ENCODE measurements at places on chromosomes 6 and 20. TPM values are rescaled to one million over a fixed set of nuclear protein-coding genes. Genes with fewer than 3 reads are reported as not detected.

Gene CST4
- total RNA-seq = not detected

Gene CAPN11
- total RNA-seq = 2.1 TPM

- peak overlapping the region; percentile 69 for H3K4me3 ChIP-seq
- peak overlapping the region; percentile 99 for H3K27ac ChIP-seq
- no peaks in the 10 kb centered on the region for H3K4me1 ChIP-seq
- no peak for DNase-seq
Observed at GRCh38 chr6:159762681-159763293, 942 bp downstream of the ACAT2 start.

Gene MPIG6B
- not detected for total RNA-seq
